ENCODE measurements at places on chromosomes 5 and 9.

DNA sequence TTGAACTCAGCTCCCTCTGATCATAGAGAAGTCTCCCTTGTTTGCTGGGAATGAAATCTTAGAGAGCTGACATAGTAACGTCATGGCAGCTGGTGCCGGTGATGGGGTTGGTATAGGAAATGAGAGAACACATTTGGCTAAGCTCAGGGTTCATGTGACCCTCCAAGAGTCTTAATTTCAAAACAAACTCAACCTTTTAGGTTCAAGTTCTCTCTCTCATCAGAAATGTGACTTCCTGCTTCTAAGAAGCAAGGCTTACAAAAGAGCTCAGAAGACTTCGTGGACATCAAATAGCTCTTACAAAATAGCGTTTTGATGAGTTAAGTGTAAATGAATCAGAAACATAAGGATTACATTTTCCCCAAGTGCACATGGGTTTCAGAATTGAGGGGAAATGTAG, 97.3 kb downstream of the PAPPA start:
- no peak for DNase-seq

- DNase-seq, result no peak
Measured at GRCh38 chr5:51347157-51347556, 36.1 kb upstream of the ISL1 start.

DNA sequence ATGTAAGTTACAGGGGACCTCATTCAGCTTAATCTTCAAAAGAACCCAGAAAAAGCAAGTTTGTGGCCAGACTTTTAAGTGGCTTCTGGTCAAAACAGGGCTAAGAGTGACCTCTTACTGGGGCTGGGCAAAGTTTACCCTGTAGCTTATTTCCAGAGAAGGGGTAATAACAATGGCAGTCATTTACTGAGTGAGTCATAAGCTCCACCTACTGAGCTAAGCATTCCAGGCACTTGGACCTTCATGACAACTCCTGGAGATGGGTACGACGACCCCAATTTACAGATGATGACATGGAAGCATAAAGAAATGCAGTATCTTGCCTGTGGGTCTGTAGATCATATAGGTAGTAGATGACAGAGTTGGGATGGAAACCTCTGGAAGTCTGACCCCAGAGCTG, 4.7 kb upstream of the GPR151 start:
- no peak for DNase-seq

GRCh38 chr5:125180231-125180829, 433.9 kb upstream of the ZNF608 start:
- DNase-seq, result no peak

DNA sequence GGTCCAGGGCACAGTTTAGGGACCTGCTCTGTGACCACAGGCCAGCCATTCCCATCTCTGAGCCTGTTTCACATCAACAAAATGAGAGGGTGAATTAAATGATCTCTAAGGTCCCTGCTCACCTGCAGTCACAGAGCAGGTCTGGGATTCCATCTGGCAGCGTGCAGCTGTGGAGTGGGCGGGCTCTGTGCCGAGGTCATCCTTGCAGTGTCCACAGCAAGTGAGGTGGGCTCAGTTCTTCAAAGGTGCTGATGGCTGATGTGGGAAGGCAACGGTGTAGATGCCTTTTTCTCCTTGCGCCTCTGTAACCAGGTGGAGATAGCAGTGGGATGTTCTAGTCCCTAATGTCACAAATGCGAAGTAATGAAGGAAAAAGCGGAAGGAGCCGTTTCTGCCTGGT, 11.9 kb downstream of the OR2V1 start:
- DNase-seq, result no peak

DNA sequence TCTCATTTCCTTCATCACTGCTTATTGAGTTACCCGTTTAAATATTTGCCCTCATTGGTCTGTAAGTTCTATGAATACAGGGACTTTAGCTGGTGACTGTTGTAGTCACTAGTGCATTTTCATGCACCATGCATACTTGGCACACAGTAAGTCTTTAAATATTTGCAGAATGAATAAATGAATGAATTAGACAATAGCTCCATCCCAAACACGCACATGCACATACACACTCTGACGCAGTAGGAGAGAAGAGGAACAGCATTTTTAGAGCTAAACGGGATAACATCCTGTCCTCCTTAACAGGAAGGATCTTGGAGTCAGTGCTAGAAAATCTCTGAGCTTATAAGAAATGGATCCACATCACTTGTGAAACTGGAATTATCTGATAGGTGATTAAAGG, 447.7 kb downstream of the KIF4B start:
- no peak for DNase-seq

Data from kidney capillary endothelial cell (primary cell).